ENCODE measurements at places on chromosomes 3 and 15.

GRCh38 chr3:185582871-185583270 lies 3.2 kb upstream of the SENP2 start:
- DNase-seq: no peak

- DNase-seq: no peak
Measured at GRCh38 chr3:59970796-59971195, 921.0 kb upstream of the CFAP20DC start.

- no peak for DNase-seq
Measured at GRCh38 chr3:53764026-53764775, 82.0 kb downstream of the CHDH start.

GRCh38 chr3:56689303-56689702 lies 6.2 kb upstream of the TASOR start:
- no peak for DNase-seq

GRCh38 chr3:107068980-107069379 lies 308.3 kb upstream of the CCDC54 start:
- DNase-seq: no peak

DNA sequence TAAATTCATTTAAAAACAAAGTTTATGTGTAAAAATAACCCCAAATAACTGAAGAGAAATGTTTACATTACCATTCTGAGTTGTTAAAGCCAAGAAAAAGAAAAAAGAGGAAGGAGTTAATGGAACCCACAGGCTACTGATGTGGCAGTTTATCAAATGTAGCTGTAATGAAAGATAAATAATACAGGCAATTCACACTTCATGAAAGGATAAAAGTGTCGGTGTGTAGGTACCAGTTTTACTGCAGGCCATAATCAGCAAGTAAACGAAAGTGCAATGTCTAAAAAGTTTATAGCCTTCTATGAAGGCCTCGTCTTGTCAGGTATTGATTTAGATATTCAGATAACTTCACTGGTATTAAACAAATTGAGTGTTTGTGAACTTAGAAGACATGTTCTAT lies 164.6 kb downstream of the DPH6 start:
- DNase-seq: no peak

DNA sequence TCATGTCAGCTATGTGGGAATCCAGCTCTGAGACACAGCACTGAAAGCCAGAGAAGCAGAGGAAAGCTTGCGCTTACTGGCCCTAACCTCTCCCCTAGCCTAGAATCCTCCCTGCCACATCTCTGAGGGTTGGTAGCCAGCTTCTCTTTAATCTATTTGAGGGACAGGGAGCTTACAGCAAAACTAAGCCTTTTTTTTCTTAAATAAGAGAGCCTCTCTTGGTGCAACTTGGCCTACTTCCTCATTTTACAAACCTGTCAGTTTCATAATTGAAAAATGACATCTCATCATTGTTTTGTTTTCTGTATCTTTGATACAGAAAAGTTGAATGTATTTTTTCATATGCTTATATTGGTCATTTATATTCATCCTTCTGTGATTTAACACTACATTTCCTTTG lies 193.9 kb downstream of the ZNF621 start:
- no peak for DNase-seq

GRCh38 chr15:82530606-82531379 lies 9.5 kb downstream of the RPS17 start:
- DNase-seq: peak; percentile 69

DNA sequence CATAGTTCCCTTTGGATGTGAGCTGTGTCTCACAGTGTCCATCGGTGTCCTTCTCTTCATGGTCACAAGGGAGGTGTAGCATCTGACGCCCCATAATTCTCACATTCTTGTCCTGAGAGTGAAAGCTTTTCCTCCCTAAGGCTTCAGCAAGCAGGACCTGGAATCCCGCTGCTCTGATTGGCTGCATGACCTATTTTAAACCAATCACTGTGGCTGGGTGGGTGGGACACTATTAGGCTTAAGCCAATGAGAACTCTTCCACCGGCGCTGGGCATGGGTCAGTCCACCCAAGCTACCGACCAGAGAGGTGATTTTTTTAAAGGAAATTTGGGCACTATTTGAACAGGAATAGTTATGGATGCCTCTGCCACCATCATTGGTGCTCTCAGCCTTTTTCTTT lies 385.9 kb downstream of the MFSD1 start:
- DNase-seq: no peak

- DNase-seq: no peak
Measured at GRCh38 chr3:57009367-57009766, 51.1 kb upstream of the SPATA12 start.

DNA sequence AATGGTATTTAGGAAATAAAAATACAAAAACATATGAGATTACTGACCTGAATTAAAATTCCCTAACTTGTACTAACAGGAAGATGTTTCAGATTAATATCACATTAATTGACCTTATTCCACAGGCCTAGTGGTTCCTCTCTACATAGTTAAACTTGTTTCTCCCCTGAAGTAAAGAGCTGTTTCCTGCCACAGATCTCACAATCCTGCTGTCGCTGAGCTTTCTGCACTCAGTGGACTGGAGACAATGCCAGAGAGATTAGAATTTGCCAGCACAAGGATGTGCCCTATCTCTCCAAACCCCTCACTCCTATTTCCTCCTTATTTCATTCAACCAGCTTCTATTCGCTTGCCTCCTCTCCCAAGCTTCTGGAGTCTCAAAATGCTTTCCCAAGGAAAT lies 130.6 kb downstream of the CTNNB1 start:
- no peak for DNase-seq

GRCh38 chr3:172892158-172892557 lies 141.6 kb downstream of the ECT2 start:
- DNase-seq: no peak

DNA sequence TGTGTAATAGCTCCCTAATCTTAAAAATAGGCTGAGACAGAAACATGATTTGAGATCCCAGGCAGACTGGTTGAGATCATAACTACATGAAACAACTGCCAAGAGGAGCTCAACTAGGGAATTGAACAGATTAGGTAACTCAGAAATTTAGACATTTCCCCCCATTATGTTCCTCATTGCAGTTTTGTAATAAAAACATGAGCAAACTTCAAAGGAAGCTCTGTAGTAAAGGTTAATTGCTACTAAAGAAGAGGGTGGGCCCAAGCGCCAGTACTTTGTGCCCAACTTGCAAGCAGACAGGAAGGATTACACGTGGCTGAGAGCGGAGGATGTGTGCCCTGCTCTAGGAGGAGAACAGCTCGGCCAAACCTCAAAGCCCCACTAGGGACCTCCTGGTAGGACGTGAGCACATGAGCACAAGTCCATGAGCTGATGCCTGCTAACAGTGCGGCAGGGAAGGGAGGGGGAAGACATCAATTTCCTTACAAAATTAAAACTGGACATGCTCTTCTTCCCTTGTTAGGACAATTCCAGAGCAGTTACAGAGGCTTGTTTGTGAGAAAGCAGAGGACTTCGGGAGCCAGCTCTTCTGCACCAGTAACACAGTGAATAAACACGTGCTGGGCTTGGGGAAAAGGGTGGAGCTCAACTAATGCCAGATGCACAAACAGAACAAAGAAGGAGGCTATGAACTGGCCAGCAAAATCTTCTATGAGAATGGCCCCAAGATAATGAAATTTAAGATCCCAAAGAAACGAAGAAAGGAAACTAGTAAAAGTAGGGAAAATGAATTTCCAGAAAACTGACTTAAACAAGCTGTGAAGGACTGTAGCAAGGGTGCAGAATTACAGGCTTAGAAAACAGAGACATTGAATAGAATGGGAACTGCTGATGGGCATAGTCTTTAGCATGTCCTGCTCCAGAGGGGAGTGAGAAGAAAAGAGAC lies 275.5 kb downstream of the MECOM start:
- DNase-seq: no peak

GRCh38 chr3:158273656-158274055 lies 163.8 kb downstream of the RSRC1 start:
- no peak for DNase-seq

GRCh38 chr3:131361464-131362421 lies 19.8 kb upstream of the NUDT16 start:
- DNase-seq: no peak

DNA sequence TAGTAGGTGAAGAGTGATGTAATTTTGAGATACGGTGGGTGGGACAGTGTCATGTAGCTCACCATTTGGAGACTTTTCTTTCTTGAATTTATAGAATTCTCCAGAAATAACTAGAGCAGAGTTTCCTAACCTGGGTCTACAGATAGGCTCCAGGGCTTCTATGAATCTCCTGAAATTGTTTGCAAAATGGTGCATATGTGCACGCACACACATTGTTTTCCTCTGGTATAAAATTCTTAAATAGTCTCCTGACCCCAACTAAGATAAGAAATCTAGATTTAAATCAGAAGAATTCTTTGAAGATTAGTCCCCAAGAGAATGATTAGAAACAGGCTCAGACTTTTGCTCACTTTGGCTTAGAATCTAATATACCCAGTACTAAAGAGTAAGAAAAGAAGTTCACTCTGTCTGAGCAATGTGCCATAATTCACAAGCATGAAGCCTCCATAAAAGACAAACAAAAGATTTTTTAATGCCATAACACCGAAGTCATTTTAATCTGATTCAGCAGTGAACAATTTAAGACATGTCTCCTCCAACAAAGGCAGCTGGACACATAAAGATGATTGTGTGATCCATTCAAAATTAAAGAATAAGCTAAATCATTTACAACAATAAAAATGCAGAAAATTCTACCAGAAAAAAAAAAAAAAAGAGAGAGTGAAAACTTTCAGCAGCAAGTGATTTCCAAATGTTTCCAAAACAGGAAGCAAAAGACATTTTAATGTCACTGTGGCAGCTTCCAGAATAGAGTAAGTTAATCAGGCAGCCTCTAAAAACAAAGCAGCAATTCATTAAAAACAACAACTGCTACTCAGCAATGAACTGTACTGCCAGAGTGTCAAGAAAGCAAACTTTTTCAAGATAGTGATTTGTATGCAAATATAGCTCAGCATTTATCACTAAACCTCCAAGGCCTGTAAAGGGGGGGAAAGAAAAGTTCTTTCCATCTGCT lies 975.5 kb upstream of the CFAP20DC start:
- no peak for DNase-seq

- DNase-seq: no peak
Measured at GRCh38 chr15:52193321-52193720, 2.1 kb upstream of the GNB5 start.

Measured in HL-60 (cell line).